Cerebellar nuclear complex (tissue), 1 donor: ENCODE measurements at places on chromosomes 7 and 10.

DNA sequence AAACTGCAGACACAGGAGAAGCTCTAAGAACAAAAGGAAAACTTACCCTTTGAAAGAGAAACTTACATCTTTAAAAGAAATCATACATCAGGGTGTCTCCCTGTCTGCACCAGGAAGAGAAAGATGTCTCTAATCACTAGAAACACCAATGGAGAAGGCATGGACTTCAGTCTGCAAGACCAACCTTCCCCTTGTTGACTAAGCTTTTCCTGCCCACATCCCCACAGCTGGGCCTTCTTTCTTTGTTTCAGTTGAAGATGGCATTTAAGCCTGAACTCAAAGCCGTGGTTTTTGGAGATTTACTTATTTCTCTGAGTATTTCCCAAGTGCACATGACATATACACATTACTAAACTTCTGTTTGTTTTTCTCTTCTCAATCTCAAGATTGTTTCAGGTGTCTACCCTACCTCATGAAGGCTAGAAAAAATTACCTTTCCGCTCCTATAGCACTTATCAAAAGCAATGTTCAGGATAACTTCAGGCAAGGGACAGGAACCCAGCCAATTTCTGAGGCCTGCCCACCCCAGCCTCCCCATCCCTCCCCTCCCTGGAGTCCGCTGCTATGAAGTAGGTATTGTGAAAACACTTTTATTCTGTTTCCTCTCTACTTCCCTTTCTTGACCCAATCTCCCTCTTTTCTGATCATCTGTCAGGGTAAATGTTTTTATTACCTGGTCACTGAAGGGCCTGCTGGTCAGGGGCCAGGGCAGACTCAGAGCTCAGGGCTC lies 2.8 kb upstream of the SLC29A3 start:
- DNase-seq, result no peak

GRCh38 chr7:140719721-140720120 lies 23.2 kb downstream of the NDUFB2 start:
- DNase-seq, result no peak

DNA sequence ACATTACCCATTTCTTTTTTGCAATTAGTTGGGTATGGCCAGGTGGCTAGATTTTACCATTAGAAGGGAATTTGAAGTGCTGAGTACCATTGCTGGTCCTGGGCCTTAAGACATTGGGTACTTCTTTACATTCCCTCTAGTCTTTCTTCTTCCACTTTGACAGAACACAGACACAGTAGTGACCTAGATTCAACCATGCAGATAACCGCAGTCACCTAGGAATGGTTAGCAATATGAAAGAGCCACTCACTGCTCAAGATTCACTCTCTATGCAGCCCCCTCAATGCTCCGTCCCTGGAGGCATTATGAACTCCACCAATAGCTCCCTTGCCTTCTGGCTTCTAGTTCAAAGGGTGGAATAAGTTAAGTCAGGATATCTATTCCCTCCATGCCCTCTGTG lies 16.2 kb upstream of the PON1 start:
- DNase-seq, result no peak

- no peak for DNase-seq
These were observed 420.4 kb downstream of the HTR7 start for GRCh38 chr10:90437452-90437851.

DNA sequence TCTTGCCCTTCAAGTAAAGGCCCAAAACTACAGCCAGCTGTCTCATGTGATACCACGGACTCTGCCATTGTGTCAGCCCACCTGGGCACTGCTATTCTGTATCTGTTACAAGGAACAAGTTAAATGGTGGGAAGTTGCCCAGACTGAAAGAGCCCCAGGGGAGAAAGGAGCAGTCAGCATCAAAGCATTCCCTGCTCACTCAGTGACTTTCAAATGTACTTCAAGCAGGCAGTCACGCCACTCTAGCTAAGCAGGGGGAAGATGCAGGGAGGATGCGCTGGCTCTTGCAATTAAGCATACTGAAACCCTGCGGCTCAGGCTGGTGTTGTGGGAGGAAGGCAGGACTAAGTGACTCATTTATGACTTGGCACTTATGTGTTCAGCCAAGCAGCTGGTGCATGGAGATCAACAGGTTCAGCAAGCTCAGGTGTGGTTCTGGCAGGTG lies 1249.6 kb downstream of the TYW1 start:
- no peak for DNase-seq

- DNase-seq, result no peak
These were observed 454.5 kb upstream of the FZD8 start for GRCh38 chr10:36096576-36096975.

- no peak for DNase-seq
These were observed 27.7 kb upstream of the AMPH start for GRCh38 chr7:38658921-38659320.

DNA sequence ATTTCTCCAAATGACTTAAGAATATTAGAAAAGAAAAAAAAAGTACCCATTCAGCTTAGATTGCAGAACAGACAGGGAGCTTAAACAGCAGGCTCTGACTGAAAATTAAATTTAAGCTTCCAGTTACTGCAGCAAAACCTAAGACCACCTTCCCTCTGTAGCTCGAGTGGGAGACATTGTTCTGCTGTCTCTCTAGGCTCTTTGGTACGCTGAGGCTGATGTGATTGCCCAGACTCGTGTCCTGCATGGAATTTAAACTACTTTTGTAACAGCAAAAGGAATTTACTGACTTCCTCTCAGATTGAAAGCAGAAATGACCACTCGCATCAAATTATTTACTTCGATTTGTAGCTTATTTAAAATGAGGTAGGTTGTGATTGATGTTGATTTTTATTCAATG lies 124.6 kb downstream of the LRRTM3 start:
- no peak for DNase-seq
